T-helper 2 cell (primary cell): ENCODE measurements at places on chromosomes 2 and 18.

- no peak for DNase-seq
Observed at GRCh38 chr2:3403587-3404334, 24.3 kb downstream of the TRAPPC12 start.

DNA sequence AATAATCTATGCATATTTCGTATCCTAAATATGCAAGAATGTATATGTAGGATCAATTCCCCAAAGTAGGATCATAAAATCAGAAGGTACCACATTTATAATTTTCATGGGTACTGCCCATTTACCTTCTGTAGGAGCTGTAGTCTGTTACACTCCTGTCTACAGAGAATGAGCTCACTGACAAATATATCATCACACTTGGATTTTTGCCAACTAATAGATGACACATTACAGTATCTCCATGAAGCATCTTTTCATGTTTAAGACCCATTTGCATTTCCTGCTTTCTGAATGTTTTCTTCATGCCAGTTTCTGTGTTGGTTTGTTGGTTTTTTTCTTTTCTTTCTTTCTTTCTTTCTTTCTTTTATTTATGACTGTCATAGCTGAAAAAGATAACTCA, 70.9 kb upstream of the EML6 start:
- DNase-seq, result peak; percentile 72

DNA sequence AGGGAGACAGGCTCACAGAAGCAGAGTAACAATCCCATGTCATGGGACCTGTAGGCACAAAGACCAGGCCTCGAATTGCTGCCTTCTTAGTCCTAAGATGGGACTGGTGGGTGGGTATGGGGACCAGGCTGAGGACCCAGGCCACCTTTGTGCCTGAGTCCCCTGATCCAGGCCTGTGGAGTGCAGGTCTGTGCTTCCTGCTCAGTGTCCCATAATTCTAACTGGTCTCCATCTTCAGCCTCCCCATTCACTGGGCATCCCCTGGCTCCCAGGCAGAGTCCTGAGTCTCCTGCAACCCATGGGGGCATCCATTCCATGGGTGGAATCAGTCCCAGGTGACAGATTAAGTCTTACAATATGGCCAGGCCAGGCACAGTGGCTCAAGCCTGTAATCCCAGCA, 83.9 kb downstream of the SMAD7 start:
- no peak for DNase-seq

- DNase-seq, result no peak
Observed at GRCh38 chr2:63729362-63729761, 112.3 kb upstream of the UGP2 start.

- no peak for DNase-seq
Observed at GRCh38 chr2:190717764-190718651, 69.1 kb downstream of the NAB1 start.

GRCh38 chr2:144156736-144157640, 362.9 kb downstream of the ZEB2 start:
- no peak for DNase-seq

GRCh38 chr2:44349506-44349905, 11.8 kb downstream of the PREPL start:
- DNase-seq, result no peak

DNA sequence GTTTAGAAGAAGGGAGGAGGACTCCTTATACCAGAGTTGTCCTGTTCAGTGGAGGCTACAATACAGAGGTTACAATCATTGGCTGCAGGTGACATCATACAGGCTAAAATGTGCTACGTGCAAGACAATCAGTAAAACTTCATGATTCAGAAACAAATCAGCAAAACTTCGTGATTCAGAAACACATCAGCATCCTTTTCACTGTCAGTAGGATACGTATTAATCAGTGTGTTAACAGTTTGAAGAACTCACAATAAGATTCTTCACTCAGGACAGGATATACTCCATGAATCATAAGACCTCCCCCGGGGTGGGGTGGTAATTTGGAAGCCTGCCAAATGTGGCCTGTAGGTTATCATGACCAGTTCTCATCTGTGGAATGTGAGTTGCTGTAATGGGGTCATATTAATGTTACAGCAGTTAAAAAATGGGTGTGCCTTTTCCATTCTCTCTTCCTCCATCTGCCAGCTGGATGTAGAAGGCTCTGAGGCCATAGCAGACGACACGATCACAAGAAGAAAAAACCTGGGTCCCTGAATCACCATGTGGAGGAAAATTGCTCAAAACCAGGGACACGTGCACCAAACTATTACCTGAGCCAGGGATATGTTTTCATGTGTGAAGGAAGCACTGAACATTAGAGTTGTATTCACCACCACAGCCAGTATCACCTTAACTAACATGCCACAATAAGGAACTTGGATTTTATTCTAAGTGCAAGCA, 134.8 kb upstream of the CREB1 start:
- DNase-seq, result no peak

DNA sequence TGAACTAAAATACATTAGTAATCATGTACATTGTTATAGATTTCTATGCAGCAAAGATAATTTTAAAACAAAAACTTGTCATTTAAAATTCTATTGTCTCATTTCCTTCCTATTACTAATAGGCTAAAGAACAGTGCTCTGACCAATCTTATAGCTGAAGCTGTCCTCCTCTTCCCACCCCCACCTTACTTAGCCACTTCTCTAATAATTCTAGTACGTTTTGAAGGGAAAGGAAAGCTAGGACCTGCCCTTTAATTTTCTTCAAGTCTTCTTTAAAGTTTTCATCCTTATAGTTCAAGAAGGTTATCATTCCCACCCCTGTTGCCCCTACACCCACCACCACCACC, 121.6 kb downstream of the RBMS1 start:
- no peak for DNase-seq

DNA sequence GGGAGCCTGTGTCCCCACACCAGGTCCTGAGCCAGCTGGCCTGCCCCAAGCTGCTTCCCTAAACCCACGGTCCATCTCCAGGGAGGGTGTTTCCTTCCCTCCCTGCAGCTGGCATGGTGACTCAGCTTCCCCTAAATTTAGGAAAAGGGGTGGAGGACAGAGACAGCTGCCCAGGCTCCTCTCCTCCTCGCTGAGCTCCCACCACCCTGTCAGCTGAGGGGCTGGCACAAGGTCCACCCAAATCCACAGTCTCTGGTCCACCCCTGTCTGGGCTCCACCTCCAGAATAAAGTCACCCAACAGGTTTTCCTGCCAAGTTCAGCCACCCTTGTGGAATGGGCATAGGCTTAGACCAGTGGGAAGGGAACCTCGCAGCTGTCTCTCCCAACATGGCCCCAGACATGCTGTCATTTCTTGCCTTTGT, 156.5 kb downstream of the TNS1 start:
- no peak for DNase-seq

DNA sequence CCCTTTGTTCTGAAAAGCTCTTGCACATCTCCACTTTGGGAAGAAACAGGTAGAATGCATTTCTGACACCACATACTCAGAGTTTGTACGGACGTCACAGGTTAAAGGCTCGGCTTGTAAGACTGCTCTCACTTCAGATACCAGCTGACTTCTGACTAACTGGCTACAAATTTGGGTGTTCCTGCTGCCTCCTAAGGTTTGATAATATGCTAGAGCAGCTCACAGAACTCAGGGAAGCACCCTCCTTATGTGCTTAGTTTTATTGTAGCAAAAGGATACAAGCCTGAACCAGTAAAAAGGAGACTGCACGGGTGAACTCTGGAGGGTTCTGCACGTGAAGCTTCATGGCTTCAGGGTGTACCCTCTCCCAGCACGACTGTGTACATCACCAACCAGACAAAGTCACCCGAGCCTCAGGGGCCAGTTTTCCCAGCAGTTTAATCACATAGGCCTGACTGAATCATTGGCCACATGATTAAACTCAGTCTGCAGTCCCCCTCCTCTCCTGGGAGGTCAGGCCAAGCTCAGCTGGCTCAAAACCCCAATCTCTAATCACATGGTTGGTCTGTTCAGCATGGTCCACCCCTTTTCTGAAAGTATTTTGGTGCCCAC, 749.5 kb upstream of the RAB6C start:
- no peak for DNase-seq

- DNase-seq, result no peak
Observed at GRCh38 chr2:88770016-88770415, 78.5 kb downstream of the RPIA start.

GRCh38 chr18:53771664-53772063, 452.8 kb downstream of the MBD2 start:
- DNase-seq, result no peak

DNA sequence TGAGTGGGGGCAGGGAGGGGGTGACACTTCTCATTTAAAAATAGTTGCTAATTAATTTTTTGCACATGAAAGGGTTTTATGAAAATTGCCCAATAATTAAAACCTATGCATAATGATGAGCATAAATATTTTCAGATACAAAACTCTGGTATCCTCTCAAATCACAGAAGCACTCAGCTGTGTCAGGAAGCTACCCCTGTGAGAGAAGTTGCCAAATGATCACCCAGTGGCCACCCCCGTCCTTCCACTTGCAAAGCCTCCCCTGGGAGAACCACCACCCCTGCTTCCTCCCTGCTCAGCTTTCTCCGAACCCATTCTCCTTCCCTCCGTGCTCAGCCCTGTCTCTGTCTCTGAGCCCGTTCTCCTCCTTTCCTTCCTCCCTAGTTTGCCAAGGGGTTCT, 400.2 kb upstream of the SALL3 start:
- no peak for DNase-seq

- DNase-seq, result no peak
Observed at GRCh38 chr2:159300586-159300985, 14.1 kb upstream of the WDSUB1 start.

GRCh38 chr2:86476918-86477317, 35.7 kb downstream of the KDM3A start:
- DNase-seq, result no peak

DNA sequence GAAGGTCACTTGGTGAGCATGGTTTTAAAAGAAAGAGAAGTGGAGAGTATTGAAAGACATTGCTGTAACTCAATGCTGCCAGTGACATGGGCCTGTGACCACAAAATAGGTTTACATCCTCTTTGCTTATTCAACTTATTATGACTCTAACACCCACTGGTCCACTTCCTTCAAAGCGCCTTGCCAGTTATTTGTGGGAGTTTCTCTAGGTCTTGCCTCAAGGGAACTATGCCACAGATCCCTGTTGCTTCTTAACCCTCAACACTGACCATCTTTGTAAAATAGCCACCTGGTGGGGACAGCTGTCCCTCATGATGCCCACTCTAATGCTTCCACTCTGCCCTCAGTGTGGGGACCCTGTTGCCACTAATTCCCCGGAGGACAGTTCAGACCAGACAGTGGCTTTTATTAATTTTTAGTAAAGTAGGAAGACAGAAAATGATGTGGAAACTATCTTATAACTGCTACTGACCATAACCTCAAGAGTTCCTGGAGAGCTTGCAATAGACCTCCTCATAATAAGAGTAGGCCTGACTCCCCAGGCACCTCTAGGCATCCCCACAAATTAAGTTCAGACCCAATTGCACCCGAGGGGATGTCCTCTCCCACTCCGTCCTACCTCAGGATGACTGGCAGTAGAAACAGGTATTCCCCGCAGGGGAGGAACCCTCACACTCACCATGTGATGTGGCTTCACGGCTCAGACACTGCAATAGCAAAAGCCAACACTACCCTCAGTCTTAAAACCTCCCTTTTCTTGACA, 31.3 kb upstream of the SLC25A52 start:
- no peak for DNase-seq

GRCh38 chr2:219408631-219409030, 9.5 kb upstream of the DES start:
- DNase-seq, result no peak

DNA sequence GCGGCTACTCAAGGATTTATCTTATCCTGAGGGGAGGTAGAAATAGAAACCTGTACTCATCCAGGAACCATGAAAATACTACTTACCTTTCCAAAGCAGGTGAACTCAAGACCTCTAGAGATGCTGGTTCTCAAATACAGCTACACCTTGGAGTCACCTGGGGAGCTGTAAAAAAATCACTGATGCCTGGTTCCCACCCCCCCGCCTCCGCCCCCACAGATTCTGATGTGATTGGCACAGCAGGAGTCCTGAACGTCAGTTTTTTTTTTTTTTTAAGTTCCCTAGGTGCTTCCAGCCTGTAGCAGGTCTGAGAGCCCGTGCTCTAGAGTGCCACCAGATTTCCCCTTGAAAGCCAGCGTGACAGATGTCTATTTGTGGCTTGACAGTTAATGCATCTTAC, 113.6 kb downstream of the MRO start:
- DNase-seq, result no peak

DNA sequence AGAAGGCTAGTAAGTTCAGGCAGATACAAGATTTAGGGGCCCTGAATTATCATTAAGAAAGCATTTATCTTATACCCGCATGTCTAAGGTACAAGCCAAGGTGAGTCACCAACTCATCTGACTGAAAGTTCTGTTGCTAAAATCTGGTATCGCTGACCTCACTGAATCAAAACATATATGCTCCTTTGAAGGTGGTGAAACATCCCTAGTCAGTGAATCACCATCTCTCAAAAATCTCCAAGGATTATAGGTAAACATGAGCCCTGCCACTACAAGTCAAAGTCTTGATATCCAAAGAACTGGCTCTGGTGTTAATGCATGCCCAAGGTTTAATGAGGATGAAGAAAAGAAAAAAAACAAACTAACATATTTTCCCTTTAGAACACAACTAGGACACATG, 43.5 kb downstream of the IRS1 start:
- DNase-seq, result no peak

DNA sequence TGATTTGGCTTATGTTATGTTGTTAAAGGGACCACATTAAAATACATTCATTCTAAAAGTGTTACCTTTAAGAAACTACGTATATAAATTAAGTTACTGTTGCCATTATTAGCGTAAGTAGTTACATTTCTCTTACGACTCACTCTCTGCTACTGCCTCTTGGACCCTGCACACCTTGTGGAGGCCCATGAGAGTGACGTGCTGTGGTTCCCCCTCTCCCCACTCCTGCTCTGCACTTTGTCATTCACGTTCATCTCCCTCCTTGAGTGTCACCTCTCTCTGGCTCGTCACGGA, 830 bp upstream of the MERTK start:
- no peak for DNase-seq

DNA sequence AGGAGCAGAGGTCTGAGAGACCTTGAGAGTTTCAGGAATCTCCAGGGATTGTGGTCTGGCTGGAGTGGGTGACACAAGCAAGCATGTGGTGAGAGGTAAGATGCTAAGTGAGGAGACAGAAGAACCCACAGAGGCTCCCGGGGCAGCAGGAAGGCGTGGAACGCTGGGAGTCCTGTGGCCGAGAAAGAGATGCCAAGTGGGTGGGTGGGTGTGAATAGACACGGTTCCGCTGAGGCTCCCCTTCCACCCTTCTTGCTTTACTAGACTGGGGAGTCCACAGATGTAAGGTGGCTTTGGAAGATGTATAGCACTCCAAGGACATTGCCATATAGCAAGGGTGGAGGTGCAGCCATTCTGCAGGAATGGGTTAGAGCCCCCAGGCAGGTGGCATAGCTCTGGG, 4.2 kb downstream of the TEX51 start:
- DNase-seq, result no peak
